ENCODE measurements at places on chromosomes 11 and 22.
A peak's percentile ranks its signal among the peaks of the same experiment; 100 is the strongest.

DNA sequence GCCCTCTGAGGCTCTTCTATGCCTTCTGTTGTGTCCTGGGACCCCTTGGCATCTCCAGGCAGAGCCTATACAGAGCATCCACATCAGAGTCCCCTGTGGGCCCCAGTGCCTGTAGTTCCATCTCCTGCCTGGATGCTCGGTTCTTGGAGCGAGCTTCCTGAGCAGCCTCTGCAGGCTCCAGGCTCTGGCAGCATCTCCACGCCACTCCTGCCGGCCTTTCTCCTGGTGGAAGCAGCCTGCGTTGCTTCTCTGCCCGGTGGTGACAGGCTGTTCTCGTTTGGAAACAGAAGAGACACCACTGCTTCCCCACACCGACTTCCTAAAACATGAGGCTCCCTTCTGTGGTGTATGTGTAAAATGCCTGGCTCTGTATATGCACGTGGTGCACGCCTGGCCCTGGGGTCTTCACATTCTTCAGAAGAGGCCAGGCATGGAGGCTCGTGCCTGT is 52.8 kb downstream of the BCR start:
- no peak for DNase-seq

DNA sequence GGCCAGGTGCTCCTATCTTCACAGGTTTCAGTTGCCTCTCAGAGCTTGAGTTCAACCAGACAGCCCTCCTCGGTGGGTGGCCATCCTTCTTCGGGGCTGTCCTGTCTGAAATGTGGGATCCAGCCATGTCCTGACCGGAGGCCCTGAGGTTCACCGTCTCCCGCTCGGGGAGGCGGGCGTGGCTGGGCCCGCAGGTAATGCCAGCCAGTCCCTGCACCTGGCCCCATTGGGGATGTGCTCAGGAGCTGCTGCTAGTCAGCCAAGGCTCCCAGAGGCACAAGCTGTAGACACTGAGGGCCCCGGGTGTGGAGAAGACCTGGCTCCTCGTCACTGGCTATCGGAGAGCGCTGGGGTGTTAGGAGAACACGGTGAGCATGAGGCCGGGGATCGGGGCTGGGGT is 32.6 kb downstream of the TSPAN4 start:
- DNase-seq = no peak

GRCh38 chr11:2796508-2797113 is 89.0 kb downstream of the CDKN1C start:
- no peak for DNase-seq

DNA sequence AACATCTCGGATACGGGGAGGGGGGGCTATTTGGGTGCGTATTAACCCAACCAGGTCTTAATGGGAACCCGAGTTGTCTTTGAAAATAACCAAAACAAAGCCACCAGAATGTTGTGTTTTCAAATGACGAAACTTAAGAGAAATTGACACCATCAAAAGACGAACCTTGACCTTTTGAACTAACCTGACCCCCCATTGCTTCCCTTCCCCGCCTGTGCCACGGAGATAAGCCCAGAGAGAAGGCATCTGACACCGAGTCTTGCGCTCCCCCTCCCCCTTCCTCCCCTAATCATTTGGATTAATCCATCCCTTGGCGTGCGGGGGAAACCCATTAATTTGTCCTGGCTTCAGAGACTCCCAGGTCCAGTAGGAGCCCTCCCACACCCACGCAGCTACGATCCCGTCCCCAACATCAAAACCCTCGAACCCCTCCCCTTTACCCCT is 4.5 kb upstream of the GCAT start:
- peak; percentile 72 for DNase-seq

DNA sequence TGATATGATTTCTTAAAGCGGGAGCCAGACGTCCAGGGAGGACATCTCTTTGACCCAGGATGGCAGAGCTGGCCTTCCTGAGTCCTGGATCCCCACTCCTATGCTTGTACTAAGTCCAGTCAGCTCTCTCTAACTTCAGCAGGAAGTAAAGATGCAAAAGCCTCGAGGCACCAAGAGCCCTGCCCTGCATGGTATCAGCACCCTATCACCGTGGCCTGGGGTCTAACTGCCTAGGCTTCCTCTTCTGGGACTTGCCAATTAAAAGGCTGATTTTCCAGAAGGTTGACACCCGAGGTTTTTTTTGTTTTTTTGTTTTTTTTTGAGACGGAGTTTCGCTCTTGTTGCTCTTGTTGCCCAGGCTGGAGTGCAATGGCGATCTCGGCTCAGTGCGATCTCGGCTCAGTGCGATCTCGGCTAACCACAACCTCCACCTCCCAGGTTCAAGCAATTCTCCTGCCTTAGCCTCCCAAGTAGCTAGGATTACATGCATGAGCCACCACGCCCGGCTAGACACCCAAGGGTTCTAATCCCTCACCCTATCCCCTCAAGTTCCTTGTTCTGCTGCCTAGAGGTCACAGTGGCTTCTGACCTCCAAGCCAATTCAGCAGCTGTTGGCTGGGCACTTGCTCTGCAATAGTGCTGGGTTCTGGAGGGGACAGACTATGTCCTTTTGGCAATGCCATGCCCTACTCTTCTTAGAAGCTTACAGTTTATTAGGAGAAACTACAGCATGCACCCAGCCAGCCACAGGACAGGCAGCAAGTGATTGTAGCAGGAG is 50.6 kb upstream of the FTH1 start:
- DNase-seq = no peak

DNA sequence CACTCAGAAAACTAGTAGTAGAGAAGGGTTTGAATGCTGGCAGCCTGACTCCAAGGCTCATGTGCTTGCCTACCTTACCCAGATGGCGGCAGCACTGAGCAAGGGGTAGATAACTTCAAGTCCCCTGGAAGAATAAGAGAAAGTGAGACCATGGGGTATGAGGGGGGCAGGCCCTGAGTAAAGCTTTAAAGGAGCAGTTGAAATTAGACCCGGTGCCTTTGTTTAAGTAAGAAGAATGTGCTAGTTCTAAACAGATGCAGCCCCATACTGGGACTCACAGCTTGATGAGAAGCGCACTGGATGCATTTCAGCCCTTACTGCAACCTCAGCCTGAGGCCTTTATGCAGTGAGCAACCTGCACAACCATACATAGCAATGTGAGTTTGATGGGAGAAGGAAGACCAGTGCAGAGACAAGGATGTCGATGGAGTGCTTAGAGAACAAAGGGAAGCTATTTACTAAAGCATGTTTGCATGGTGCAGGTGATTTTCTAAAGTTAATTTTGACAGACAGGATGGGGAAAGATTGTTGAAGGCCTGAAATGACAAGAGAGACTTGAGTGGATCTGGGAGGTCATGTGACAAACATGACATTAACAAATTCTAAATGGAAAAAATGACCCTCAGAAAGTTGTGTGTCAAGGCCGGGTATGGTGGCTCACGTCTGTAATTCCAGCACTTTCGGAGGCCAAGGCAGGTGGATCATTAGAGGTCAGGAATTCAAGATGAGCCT is 27.1 kb upstream of the TMA7B start:
- DNase-seq = peak; percentile 90

- no peak for DNase-seq
Observed at GRCh38 chr11:19173004-19173689, 28.6 kb downstream of the CSRP3 start.

GRCh38 chr11:70729949-70730348 is 331.6 kb downstream of the CTTN start:
- no peak for DNase-seq

DNA sequence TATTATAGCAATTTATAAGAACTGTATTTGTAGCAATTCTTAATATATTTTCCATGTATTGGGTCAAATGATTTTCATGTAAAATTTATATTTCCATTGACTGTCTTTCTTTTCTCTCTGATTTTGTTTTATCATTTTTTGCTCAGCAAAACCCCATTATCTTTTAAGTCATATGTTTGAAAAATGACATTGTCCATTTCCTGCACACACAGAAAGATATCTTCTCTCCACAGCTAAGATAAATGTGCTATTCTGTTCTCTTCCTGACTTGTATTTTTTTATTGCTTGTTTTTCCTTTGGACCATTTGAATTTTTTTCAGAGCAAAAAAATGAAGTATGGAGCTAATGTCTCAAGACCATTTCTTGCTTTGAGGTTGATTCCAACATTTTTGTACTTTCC is 6.3 kb upstream of the LRRC55 start:
- no peak for DNase-seq

DNA sequence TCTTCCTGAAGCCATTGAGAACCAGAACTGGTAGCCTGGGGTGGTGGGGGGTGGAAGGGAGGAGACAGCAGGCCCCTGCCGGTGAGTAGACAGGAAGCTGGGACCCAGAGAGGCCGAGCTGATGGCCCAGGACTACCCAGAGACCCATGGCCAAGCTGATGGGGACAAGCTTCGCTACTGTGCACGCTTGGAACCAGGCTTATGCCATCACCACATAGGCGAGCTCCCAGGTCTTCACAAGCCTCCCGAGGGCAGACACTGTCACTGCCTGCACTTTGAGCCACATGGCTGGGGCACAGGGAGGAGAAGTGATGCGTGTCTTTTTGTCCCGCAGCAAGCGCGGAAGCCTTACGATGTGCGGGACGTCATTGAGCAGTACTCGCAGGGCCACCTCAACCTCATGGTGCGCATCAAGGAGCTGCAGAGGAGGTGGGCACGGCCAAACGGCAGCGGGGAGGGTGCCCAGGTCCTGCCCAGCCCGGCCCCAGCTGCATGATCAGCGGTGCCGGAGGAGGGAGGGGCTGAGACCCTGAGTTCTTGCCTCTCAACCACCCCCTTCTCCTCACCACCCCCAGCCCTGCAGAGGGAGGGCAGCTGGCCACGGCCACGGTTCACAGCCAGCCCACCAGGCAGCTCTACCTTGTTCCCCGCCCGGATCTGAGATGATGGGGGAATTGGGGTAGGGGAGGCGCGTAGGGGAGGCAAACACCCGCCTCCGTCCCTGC is 76.0 kb upstream of the KCNQ1OT1 start:
- no peak for DNase-seq

DNA sequence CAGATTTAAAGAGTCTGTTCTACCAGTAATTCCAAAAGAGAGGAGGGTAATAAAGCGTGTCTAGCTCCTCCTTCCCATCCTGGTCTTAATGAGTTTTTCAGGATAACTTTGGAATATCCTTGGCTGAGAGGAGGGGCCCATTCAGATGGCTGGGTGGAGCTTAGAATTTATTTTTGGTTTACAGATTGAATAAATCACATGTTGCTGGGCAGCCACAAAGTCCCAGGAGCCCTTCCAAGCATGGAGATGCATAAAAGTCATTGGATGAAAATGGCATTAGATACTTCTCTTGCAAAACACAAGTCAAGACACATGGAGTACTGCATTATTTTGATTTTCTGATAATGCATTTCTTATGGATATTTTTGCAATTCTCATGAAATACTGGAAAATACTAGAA is 139.0 kb downstream of the TRPC6 start:
- DNase-seq = no peak

DNA sequence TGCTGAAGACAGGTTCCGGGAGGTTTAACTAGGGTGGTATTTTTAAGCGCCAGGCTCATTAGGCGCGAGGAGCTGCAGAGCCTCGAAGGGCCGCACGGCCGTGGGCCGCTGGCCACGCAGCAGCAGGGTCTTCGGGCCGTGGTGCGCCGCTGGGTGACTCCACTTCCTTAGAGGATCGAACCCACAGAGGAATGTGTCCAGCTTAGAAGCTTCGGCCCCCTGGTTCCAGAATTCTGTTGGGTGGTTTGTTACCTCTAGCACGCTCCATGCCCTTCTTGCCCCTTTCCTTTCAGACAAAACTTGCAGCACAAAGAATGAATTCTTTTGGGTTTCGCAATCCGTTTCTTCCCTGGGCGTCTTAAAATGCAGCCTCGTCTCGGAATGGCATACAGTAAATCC is 773 bp upstream of the PATL1 start:
- DNase-seq = no peak

GRCh38 chr11:122809866-122810265 is 28.4 kb upstream of the CRTAM start:
- no peak for DNase-seq

- peak; percentile 24 for DNase-seq
Observed at GRCh38 chr11:101010899-101011298, 118.7 kb downstream of the PGR start.

GRCh38 chr22:30665786-30666185 is 1.9 kb downstream of the DUSP18 start:
- no peak for DNase-seq

DNA sequence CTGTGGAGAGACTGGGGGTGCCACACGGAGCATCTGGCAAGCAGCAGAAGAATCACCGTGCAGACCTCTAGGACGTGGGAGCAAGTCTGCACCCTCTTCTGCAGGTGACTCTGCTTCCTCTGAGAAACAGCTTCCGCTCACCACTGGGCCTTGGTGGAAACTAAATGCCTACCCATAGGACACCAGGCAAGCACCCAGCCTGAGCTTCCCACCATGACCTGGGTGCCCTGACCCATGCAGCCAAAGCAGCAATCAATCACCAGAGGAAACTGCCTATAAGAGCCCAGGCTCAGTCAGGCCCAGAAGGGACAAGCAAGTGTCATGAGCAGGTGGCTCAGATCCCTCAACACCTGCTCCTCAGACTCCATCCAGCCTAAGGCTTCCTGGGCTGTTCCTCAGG is 63.4 kb downstream of the IGLL5 start:
- DNase-seq = no peak

- no peak for DNase-seq
Observed at GRCh38 chr11:131195661-131196517, 174.5 kb upstream of the NTM start.

GRCh38 chr22:44025171-44026065 is 1.3 kb downstream of the PARVB start:
- DNase-seq = no peak

DNA sequence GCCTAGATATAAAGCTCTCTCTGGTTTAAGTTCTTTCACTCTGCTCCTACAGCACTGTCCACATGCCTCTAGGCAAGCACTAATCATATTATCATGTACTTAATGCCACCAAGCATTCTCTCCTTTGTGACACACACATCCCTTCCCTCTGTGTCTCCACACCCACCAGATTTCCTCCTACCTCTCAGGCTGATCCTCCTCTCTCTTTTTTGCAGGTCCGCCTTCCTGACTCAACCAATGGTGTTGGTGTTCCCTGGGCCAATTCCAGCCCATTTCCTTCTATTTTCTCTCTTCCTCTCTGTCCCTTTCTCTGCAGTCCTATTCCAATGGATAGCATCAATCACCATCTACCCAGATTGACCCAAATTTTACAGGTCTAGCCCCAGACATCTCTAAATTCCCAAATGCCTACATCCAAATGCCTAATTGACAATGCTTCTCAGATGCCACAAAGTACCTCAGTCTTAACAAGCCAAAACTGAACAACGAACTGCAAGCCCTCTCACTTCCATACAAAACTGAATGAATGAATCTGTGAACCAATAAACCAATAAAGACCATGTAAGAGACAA is 504 bp upstream of the ZNF215 start:
- DNase-seq = peak; percentile 42

GRCh38 chr11:71202598-71202944 is 49.8 kb downstream of the SHANK2 start:
- DNase-seq = no peak

GRCh38 chr22:42895087-42895486 is 38.0 kb upstream of the ARFGAP3 start:
- no peak for DNase-seq

Measured in neural progenitor cell (in vitro differentiated cells).